A549 treated with DMSO at 1 μM for 4 hours (cell line): ENCODE measurements at places on chromosomes 5 and 9. TPM values are rescaled to one million over a fixed set of nuclear protein-coding genes. Genes with fewer than 3 reads are reported as not detected.

TRIM14 gene
- 10.0 to 14.7 TPM (median 13.6 TPM) in 5 replicates for total RNA-seq

FBXL7 gene
- total RNA-seq: 0.89 to 1.9 TPM (median 1.6 TPM) in 5 replicates

XPA gene
- 12.1 to 14.5 TPM (median 13.4 TPM) in 5 replicates for total RNA-seq

MYMK gene
- not detected in 5 replicates for total RNA-seq

DCTN4 gene
- total RNA-seq: 18.4 to 21.8 TPM (median 20.2 TPM) in 5 replicates
